ENCODE measurements at places on chromosomes 3 and 15. TPM values are rescaled to one million over a fixed set of nuclear protein-coding genes. Genes with fewer than 3 reads are reported as not detected.

GRCh38 chr15:25712192-25712960 is 150.8 kb downstream of the ATP10A start:
- no peak for DNase-seq

GRCh38 chr3:126573492-126574117 is 14.9 kb upstream of the C3orf22 start:
- no peak for DNase-seq

- no peak for DNase-seq
These were observed 143.6 kb upstream of the BHLHE40 start for GRCh38 chr3:4835616-4836043.

DNA sequence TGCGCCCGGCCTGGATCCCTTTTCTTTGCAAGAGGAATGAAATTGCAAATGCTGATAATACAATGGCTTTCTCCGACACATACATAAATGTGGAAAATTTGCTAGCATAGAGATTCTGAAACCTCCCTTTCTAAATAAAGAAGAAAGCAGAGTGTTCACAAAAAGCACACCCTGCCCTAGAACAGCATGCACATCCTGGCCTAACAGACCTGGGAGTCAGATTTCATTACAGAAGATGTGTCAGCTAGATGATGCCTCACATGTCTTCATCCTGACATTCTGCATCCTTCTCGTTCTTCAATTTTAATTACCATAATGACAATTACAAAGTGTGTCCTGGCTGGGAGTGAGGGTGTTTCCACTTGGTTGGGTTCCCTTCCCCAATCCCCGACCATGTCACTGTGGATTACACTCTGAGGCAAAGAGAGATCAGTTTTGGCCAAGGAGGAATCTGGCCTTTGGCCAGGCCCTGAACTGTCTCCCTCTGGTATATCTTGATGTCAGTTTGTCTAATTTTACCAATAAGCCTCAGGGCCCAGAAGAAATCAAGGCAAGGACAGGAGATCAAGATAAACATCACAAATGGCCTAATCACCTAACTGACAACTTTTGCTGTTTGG is 104.9 kb upstream of the SPATA12 start:
- no peak for DNase-seq

- DNase-seq: no peak
These were observed 132.5 kb downstream of the DLG1 start for GRCh38 chr3:197165890-197166289.

GRCh38 chr15:63093486-63094205 is 28.0 kb upstream of the LACTB start:
- peak; percentile 74 for DNase-seq

GRCh38 chr3:188296761-188297612 is 143.0 kb downstream of the LPP start:
- peak; percentile 85 for DNase-seq

GRCh38 chr15:50145451-50145872 is 26.4 kb upstream of the ATP8B4 start:
- DNase-seq: peak; percentile 90

GRCh38 chr15:77659350-77660321 is 26.9 kb upstream of the LINGO1 start:
- DNase-seq: peak; percentile 60

DNA sequence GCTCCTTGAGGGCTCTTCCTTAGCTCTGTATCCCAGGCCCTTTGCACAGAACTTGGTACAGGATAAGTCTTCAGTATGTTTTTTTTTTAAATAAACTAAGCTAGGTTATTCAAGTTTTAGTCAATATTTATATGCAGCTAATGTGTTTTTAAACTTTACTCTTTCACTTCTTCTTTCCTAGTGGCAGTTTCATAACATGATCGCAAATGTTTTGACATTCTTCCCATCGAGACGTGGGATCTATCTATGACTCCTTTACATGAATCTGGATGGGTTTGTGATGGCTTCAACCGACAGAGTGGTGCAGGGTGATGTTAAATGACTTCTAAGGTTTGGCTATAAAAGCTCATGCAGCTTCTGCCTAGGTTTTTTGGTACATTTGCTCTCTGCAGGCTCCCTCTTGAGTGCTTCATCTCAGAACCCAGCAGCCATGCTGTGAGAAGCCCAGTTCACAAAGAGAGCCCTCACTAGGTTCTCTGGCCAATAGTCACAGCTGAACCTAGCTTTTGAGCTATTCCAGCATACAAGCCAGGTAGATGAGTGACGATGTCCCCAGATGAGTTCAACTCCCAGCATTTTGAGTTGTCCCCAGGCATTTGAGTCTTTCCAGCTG is 13.5 kb upstream of the MECOM start:
- DNase-seq: no peak

DNA sequence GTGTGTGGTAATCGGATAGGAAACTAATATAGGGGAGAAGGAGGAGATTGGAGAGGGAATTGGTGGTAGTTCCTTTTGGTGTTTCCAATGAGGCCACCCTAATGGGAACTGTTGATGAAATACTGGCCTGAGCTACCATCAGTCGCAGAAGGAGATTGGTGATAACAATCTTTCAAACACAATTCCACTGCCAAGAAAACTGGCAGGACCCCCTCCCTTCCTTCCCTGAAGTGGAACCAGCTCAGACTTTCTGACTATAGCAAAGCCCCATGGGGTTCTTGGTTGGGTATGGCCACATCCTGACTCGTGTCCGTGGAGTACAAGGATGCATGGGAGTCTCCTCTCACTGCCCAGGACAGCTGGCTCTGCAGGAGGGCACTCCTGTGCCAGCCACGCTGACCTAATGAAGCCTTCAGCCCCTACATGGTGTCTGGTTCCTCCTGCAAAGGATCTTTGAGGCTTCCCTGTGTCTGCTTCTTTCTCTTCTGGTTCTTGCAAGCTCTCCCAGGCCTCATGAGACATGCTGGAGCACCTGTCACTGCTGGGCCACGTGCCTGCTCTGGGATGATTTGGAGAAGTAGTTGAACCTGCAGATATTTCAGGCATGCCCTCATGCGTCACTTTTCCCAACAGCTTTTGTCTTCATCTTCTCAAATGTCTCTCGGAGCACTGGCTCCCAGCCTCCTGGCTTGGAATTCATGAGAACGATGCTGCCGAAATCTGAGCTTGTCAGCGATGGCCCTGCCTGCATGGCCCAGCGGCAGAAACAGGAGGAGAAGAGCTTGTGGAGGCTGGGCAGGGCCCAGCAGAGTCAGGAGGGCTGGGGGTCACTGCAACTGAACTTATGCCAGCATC is 90.0 kb upstream of the ADPGK start:
- DNase-seq: no peak

GRCh38 chr3:61138401-61138800 is 112.9 kb downstream of the FHIT start:
- no peak for DNase-seq

- peak; percentile 33 for DNase-seq
These were observed 45.5 kb downstream of the PPM1L start for GRCh38 chr3:160801386-160802118.

DNA sequence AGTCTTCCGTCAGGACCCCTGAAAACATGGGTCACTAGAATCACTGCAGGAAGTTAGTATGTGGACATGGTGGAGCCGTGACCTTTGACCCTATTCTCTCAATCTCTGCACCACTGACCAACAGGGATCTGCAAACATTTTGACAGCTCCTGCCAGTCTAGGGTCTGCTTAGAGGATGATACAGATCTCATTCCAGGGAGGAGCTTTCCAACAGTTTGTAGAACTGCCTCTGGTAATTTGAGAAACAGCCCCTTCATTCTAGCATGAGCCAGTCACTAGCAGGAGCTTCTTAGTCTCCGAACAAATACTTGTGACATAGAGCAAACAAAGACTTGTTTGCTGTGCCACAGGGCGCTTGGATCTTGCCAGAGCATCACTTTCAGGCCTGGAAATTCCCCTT is 270.3 kb upstream of the CFAP20DC start:
- DNase-seq: peak; percentile 58

DNA sequence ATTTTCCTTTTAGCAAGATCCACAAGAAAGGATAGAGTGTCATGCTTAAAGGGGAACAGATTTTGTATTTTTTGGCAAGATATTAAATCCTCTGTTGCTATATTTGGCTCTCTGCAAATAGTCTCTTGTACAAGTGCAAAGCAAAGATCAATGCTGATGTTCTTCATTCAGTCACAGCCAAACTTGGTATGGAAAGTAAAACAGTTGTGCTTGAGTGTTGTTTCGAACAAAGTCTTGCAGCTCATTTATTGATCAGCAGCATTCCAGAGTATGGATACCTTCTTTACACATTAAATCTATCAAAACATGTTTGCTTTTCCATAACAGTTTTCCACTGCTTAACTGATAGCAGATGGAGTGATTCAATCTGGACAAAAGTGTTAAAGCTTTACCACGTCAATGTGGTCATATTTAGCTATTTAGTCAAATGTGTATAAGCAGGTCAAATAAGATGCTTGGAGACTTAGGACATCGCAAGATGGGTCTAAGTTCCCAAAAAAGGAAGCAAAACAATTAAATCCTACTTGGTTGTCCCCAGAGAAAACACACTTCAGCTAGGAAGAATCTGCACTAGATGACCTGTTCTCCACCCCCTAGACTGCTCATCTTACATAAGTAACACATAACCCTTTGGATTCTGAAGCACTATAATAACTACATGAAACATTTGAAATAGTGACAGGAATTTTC is 52.4 kb downstream of the VGLL3 start:
- no peak for DNase-seq

DNA sequence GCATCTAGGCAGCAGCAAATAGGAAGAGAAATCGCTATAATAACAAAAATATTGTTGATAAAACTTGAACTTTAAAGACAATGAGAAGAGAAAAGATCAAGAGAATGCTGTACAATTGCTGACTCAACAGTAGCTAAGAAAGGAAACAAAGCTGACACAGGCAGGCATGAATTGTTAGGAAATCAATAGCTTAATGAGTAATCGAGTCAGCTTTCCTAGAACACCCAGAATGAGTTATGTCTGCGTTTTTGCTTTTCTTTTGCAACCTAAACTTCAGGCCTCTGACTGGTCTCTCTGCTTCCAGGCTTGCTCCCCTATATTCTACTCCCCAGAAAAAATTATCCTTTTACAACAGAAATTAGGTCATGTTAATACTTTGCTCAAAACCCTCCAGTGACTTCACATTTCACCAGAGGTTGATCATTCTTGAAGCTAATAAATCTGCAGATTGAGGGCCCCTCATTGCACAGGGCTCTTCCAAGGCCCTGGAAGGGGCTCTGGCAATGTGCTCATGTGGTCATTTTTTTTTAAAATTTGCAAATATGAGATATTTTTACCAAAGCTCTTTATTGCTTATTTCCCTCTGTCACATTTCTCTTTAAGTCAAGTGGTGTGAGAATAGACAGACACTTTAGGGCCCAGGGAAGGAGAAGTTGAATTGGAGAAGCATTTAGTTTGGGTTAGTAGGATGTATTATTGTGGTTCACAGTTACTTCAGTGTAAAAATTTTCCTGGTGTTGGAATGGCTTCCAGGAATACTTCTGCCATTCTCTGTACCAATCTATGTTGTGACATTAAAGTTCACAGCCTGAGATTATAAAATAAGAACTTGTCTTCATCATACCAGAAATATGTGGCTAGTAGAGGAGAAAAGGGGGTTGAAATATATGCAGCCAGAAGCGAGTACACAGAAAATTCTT is 116.3 kb downstream of the TMCO5A start:
- DNase-seq: peak; percentile 69

DNA sequence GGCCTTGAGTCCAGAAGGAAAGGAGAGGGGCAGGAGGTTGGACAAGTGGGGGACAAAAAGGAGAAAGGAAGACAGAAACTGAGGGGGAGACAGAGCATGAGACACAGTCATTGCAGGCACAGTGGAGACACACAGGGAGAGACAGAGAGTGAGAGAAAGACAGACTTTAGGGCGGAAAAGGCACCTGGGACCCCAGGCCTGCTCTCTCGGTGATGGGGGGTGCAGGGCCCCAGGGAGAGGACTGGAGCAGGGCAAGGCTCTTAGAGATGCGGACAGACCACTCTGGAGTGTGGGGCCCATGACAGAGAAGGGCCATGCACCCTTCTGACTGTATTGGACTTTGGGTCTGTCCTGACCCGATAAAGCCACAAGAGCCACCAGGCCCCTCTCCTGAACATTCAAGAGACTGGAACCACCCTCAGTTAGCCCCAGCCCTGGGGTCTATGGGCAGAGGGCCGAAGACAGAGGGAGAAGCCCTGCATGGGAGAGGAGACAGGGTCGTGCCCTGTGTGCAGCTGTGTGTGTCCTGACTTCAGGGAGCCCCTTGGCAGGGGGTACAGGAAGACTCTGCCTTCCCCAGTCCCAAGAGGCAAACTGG is 12.5 kb downstream of the PLCD1 start:
- DNase-seq: no peak

- DNase-seq: no peak
These were observed 79.1 kb upstream of the CHMP2B start for GRCh38 chr3:87148020-87148419.

DNA sequence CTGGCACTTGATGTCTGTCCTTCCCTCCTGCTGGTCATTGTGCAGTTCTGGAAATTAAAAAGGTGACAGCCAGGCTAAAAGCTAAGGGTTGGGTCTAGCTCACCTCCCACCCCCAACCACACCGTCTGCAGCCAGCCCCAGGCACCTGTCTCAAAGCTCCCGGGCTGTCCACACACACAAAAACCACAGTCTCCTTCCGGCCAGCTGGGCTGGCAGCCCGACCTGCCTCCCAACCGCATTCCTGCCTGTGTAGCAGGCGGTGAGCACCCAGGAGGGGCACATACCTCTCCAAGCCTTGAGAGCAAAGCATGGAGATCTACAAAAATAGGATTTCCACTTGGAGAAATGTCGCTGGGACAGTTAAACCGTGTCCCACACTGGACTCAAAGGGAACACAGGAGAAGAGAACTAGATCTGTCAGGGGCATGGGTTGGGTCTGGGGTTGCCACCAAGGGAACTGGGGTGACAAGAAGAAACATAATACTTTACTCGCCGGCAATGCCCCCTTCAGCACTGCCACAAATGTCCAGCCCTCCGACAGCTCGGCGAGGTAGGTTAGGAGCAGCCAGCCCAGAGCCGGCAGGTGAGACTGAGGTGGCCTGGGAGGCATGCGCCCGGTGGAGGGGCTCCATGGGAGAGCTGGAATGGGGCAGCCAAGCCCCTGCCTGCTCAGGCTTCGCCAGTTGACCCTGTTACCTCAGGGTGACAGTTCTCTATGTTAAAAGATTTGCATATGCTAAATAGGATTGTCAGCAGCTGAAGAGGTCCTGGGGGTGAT is 52.2 kb downstream of the EXOG start:
- peak; percentile 69 for DNase-seq

The ARNT2 gene
- total RNA-seq: 0.11 TPM

The RHOA gene
- 278 TPM for total RNA-seq

The CPEB1 gene
- total RNA-seq: 3.3 TPM

The FBXL22 gene
- total RNA-seq: 2.0 TPM

The VIPR1 gene
- total RNA-seq: 7.0 TPM

The SLC9C1 gene
- not detected for total RNA-seq

Measured in PC-3 (cell line).